ENCODE measurements at places on chromosomes 2 and 18. TPM values are rescaled to one million over a fixed set of nuclear protein-coding genes. Genes with fewer than 3 reads are reported as not detected.

GRCh38 chr2:219836647-219837177 is 209.3 kb downstream of the SLC4A3 start:
- peaks cover 7% of the 10 kb centered on the region for H3K27me3 ChIP-seq
- DNase-seq, result no peak
- H3K27ac ChIP-seq, result no peak overlapping the region
- H3K4me3 ChIP-seq, result no peak overlapping the region

GRCh38 chr2:232444409-232445148 is 11.4 kb upstream of the ALPI start:
- no peaks in the 10 kb centered on the region for H3K27me3 ChIP-seq
- H3K4me1 ChIP-seq, result no peaks in the 10 kb centered on the region
- peak; percentile 69 for DNase-seq
- no peaks in the 10 kb centered on the region for H3K36me3 ChIP-seq
- no peak overlapping the region for H3K27ac ChIP-seq

- no peaks in the 10 kb centered on the region for H3K4me1 ChIP-seq
- H3K36me3 ChIP-seq, result no peaks in the 10 kb centered on the region
- H3K4me3 ChIP-seq, result peak overlapping the region; percentile 61
- peak overlapping the region; percentile 82 for H3K27ac ChIP-seq
Observed at GRCh38 chr2:55418512-55419232, 984 bp downstream of the CCDC88A start.

DNA sequence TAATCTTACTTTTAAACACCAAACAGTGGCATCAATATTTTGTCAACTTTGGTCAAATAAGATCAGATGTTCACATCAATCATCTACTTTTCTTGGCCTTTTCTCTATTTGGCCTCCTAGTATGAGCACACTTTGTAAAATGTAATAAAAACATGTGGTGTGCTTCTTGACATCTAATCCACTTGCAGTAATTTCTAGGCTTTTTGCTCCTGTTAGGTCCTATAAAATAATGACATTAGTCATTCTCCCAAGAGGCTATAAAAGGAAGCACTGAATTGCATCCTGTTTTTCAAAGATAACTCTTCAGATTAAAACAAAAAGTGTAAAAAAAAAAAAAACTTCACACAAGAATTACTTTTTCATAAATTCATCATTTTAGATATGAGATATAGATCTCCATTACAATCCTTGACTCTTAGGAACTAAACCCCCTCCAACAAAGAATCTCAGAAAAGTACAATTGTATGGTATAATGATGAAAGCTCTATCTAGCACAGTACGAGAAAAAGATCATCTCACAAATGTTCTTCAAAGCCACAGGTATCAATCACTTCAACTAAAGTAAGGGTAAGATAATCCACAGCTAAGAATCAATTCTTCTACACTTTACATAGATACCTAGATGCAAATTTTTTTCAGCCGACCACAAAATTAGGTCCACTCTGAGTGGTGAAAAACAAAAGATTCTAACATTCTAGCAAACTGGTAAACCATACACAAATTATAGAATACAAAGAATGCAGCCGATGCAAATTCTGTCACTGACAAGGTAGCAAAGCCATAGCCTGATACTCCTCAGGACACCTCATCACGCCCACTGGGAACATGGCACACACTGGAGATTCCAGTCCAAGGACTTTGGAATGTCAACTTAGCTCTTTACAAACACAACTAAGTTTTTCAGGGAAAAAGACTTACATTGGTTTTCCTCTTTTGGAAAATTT is 2.7 kb downstream of the BCL2 start:
- H3K4me1 ChIP-seq, result peaks cover 15% of the 10 kb centered on the region
- H3K4me3 ChIP-seq, result no peak overlapping the region
- no peak overlapping the region for H3K27ac ChIP-seq
- H3K27me3 ChIP-seq, result peaks cover 14% of the 10 kb centered on the region
- DNase-seq, result no peak
- no peaks in the 10 kb centered on the region for H3K36me3 ChIP-seq

- no peaks in the 10 kb centered on the region for H3K27me3 ChIP-seq
- H3K4me3 ChIP-seq, result no peak overlapping the region
- peak overlapping the region; percentile 91 for H3K27ac ChIP-seq
- no peaks in the 10 kb centered on the region for H3K36me3 ChIP-seq
- no peaks in the 10 kb centered on the region for H3K4me1 ChIP-seq
- peak; percentile 45 for DNase-seq
Observed at GRCh38 chr2:150630587-150631235, 143.2 kb upstream of the RND3 start.

Gene FOXD4L1
- 0.20 TPM for total RNA-seq

Gene MDH1B
- 0.16 TPM for total RNA-seq

DNA sequence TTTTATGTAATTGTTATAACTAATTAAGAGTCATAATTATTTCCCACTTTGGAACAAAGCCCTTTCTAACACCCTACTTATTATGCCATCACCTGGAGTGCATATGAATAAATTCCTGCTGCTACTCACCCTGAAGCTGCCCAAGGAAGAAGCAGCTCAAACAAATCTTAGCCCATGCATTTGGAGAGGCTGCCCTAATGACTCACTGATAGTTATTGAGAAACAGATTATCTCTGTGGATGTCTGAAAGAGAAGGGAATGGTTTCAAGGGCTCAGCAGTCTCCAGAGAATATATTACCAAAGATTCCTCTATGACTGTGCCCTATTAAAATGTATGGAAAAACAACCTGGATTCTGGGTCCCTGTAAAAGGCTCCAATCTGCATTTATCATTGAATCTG is 81.0 kb downstream of the GPR39 start:
- no peak overlapping the region for H3K4me3 ChIP-seq
- H3K4me1 ChIP-seq, result no peaks in the 10 kb centered on the region
- DNase-seq, result no peak
- H3K27ac ChIP-seq, result no peak overlapping the region
- no peaks in the 10 kb centered on the region for H3K27me3 ChIP-seq
- H3K36me3 ChIP-seq, result no peaks in the 10 kb centered on the region

- no peaks in the 10 kb centered on the region for H3K27me3 ChIP-seq
- H3K36me3 ChIP-seq, result no peaks in the 10 kb centered on the region
- no peak overlapping the region for H3K27ac ChIP-seq
- H3K4me1 ChIP-seq, result no peaks in the 10 kb centered on the region
- DNase-seq, result no peak
Observed at GRCh38 chr2:31440764-31441163, 26.2 kb upstream of the XDH start.

GRCh38 chr2:47056374-47056773 is 98.7 kb downstream of the STPG4 start:
- no peaks in the 10 kb centered on the region for H3K27me3 ChIP-seq
- H3K27ac ChIP-seq, result peak overlapping the region; percentile 33
- H3K4me1 ChIP-seq, result peaks cover 21% of the 10 kb centered on the region
- DNase-seq, result peak; percentile 45

Gene KLHL29
- total RNA-seq, result 3.6 TPM

DNA sequence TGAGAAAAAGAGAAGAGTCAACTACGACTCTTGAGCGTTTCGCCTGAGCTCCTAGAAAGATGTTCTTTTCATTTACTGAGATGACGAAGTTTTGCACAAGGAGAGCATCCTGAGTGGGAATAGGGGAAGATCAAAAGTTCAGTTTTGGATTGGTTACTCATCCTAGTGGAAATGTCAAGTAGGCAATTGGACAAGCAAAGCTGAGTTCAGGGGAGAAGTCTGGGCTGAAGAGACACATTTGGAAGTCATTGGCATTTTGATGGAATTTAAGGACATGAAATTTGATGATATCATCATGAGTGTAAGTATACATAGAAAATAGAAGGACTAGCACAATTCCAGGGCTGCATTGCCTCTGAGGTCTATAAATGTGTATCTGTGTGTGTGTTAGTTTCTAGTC is 416.6 kb downstream of the RAD51AP2 start:
- no peaks in the 10 kb centered on the region for H3K4me1 ChIP-seq
- no peak for DNase-seq
- H3K4me3 ChIP-seq, result no peak overlapping the region
- no peaks in the 10 kb centered on the region for H3K36me3 ChIP-seq
- H3K27me3 ChIP-seq, result no peaks in the 10 kb centered on the region
- no peak overlapping the region for H3K27ac ChIP-seq

Gene CYP27C1
- total RNA-seq, result 0.56 TPM

DNA sequence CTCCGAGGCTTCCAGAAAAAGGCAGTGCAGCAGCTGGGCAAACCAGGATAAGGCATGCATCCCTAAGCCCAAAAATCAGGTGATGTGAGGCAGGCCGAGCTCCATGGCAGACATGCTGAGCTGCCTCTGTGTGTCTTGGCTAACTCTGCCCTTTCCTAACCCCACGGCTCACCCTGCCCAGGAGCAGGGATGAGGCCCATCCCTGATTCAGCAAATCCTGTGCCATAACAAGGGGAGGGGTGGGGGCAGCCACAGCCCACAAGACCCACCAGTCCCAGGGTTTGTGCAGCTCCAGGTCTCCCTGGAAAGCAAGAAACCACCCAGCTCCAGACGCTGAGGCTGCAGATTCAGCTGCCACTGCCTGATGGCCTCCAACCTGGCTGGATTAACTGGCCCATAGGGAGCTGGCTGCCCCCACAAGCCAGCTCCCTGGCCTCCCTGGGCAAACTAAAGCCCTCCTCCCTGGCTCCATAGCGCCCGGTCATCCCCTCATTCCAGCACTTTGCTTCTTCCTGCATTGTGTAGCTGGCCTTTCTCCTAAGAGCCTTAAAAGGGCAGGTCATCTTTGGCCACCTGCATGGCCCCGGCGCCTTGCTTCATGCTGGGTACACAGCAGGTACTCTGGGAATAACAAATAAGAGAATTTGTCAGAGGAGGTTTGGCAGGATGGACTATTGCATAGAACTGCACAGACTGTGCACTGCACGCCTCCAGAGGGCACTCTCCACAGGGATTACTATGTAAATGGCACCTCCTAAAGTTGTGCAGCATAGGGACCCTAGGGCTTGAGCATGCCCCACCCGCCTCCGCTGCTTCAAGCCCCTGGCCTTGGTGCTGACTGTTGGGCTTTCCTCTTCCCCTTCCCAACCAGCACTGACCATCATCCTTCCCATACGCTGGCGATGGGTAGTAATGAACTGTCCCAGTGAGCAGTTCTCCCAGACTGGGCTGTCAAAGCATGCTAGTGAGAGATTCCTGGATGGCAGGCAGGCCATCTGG is 10.7 kb downstream of the STEAP3 start:
- no peak overlapping the region for H3K4me3 ChIP-seq
- H3K36me3 ChIP-seq, result no peaks in the 10 kb centered on the region
- peak; percentile 45 for DNase-seq

GRCh38 chr2:124967325-124967724 is 942.2 kb downstream of the CNTNAP5 start:
- no peak overlapping the region for H3K27ac ChIP-seq
- DNase-seq, result no peak
- H3K4me1 ChIP-seq, result no peaks in the 10 kb centered on the region

GRCh38 chr2:227466887-227467600 is 4.9 kb upstream of the AGFG1 start:
- no peaks in the 10 kb centered on the region for H3K27me3 ChIP-seq
- no peaks in the 10 kb centered on the region for H3K36me3 ChIP-seq
- peaks cover 30% of the 10 kb centered on the region for H3K4me1 ChIP-seq
- H3K4me3 ChIP-seq, result no peak overlapping the region
- no peak for DNase-seq

GRCh38 chr2:197628043-197628500 is 47.3 kb downstream of the RFTN2 start:
- H3K4me3 ChIP-seq, result no peak overlapping the region
- no peaks in the 10 kb centered on the region for H3K4me1 ChIP-seq
- H3K27me3 ChIP-seq, result no peaks in the 10 kb centered on the region
- no peaks in the 10 kb centered on the region for H3K36me3 ChIP-seq
- H3K27ac ChIP-seq, result no peak overlapping the region
- no peak for DNase-seq

GRCh38 chr2:172999641-173000386 is 75.8 kb upstream of the MAP3K20 start:
- H3K36me3 ChIP-seq, result no peaks in the 10 kb centered on the region
- no peak for DNase-seq
- H3K4me1 ChIP-seq, result peaks cover 19% of the 10 kb centered on the region
- H3K4me3 ChIP-seq, result no peak overlapping the region
- H3K27me3 ChIP-seq, result no peaks in the 10 kb centered on the region
- H3K27ac ChIP-seq, result no peak overlapping the region

Gene MARCHF7
- 153 TPM for total RNA-seq

DNA sequence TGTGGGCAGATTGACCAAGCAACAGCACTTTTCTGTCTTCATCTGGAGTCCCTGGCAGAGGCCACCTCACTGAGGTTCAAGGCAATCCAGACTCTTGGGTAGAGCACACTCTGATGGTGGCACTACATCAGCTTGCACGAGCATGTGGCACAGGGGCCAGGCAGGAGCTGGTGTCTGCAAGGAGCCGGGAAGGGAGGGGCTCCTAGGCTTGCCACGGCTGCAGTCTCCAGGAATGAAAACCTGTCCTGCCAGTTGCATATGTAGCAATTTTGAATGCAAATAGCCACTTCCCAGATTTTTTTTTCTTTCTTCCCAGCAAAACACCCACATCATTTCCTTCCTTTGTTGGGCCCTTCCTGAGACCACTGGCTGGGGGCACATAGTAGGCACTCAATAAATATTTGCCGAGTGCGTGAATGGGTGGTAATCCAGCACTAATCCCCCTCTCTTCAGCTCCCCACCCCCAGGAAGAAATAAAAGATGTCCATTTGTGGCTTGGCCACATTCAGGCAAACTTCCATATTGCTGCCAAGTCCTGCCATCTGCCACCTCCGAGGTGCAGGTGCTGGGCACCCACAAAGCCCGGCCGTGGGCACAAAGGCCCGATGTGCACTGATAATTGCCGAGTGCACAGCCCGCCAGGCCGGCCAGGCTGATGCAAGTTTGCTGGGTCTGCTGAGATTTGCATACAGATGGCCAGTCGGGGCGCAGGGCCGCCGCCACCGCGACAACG is 72.4 kb downstream of the MYCN start:
- no peak overlapping the region for H3K4me3 ChIP-seq
- peak; percentile 69 for DNase-seq
- H3K27ac ChIP-seq, result peak overlapping the region; percentile 53
- no peaks in the 10 kb centered on the region for H3K36me3 ChIP-seq

- H3K36me3 ChIP-seq, result no peaks in the 10 kb centered on the region
- DNase-seq, result no peak
- no peaks in the 10 kb centered on the region for H3K4me1 ChIP-seq
- H3K27ac ChIP-seq, result no peak overlapping the region
- H3K27me3 ChIP-seq, result no peaks in the 10 kb centered on the region
- no peak overlapping the region for H3K4me3 ChIP-seq
Observed at GRCh38 chr18:75137346-75137877, 71.5 kb downstream of the PTGR3 start.

Gene IL1RL1
- 15.6 TPM for total RNA-seq

DNA sequence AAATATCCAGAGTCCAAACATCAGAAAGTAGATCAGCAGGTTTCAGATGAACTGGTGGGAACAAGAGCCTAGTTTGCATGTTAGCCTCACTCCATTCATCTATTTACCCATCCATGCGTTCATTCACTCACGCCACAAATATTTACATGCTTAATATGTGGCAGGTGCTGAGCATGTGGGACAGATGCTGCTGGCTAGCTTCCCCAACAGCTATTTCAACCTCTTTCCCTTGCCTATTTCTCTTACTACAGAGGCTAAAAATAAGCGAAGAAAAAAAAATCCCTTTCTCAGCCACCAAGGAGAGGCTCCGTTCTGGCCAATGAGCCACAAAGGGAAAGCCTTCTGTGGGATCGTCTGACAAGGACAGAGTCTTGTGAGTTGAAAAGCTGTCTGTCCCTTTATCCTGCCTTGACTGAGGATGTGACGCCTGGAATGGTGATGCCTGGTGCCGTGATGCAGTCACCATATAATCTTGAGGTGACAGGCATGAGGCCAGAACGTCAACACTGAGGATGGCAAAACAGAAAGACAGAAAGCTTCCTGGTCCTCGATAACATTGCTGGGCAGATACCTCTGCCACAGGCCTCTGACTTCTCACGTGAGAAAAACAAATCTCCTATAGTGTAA is 78.2 kb downstream of the KCTD1 start:
- H3K27ac ChIP-seq, result peak overlapping the region; percentile 58
- no peak overlapping the region for H3K4me3 ChIP-seq
- no peaks in the 10 kb centered on the region for H3K4me1 ChIP-seq
- DNase-seq, result no peak

Data from hepatocyte (in vitro differentiated cells).